ENCODE measurements at places on chromosomes 6 and 20.

DNA sequence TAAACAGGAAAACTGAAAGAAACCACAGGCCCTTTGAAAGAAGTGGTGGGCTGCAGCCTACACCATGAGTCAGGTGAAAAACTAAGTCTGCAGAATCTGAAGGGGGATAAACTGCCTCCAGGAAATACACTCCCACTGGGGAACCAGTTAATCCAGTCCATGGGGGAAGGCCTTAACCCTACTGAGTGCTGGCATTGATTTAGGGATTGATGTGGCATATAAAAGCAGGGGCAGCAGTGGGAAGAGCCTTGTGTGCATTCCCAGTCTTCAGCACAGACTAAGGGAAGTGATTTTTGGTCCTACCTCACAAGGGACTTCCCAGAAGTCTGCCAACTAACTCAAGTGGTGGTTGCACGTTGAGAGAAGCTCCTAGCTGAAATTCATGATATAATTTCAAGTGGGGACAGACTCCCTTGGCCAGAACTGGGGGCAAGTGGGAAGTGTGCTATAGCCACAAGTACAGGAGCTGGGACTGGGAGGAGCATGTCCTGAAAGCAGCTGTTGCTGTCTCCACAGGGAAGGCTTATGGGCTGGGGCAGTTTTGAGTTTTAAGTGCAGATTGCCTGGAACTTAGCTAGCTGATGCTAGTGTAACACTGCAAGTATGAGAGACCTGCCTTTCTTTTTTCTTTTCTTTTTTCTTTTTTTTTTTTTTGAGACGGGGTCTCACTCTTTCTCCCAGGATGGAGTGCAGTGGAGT lies 31.2 kb downstream of the CITED2 start:
- DNase-seq: no peak

DNA sequence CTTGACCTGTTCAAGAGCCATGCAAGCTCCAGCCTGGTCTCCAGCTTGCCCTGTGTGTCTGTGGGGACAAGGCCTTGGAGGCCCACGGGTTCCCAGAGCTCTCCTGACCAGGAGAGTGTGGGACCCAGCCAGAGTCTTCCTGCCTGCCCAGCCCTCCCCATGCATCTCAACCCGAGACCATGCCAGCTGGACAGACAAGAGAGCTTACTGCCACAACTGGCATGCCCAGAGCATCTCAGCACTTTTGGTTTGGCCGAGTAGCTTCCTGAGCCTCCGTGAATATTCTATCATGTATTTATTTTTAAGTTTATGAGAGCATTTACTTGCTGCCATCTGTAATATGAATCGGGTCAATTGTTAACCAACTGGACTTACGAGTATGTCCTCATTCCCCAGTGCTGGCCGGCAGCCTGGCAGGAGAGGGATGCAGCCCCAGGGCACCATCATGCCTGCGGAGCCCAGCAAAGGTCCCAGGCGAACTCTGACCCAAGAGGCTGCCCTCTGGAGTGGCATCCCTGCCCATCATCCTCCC lies 14.9 kb downstream of the IP6K3 start:
- DNase-seq: no peak

DNA sequence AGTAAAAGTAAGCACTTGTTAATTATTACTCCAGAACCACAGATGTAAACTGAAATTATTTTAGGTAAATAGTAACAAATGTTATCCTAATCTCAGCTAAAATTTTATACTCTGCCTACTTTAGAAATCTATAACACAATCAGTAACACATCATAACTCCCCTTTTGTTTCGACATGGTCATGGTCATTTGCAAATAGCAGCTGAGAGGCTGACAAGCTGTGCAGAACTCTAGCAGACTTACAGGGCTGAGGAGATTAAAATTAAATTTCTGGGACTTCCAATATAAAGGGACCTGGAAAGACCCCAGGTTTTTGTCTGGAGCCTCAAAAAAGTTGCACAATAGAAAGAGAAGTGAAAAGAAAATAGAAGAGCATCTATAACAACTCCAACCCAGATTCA lies 88.8 kb downstream of the PRL start:
- DNase-seq: no peak

DNA sequence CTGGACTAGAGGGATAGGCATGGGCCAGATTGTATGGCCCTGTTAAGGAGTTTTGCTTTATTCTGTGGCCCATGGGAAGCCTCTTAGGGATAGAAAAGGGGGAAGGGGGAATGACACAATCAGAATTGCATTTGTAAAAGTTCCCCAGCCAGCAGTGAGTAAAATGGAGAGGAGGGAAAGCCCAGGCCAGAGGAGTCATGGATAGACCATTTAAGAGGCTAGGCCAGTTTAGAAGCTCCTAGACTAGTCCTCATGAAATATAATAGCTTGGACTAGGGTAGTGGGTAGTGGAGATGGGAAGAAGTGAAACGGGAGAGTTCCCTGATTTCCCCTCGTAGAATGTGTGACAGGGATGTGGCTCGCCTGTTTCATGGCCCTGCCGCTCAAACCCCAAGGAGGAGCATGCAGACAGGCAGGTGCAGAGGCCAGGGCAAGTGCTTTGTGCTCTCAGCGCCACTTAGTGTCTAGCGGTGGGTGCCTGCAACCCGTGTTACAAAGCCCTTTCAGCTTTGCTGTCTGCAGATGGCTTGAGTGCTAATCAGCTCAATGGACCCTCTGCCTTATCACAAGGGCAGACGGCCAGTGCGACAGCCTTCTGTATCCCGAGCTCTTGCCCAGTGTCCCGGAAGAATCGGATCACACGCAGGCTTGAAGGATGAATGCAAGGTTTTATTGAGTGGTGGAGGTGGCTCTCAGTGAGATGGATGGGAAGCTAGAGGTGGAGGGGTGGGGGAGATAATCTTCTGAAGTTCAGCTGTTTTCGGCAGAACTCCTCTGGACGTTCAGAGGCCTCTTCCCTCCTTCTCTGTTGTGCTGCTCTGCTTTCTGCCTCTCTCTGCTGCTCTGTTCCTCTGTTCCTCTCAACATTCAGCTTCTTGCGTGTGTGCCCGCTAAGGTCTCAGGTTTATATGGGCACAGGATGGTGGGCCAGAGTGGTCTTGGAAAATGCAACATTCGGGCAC lies 141.1 kb downstream of the CEP57L1 start:
- DNase-seq: no peak

GRCh38 chr6:119895626-119896025 lies 546.1 kb upstream of the MAN1A1 start:
- DNase-seq: no peak

- no peak for DNase-seq
Observed at GRCh38 chr20:61924858-61925554, 140.7 kb downstream of the TAF4 start.

DNA sequence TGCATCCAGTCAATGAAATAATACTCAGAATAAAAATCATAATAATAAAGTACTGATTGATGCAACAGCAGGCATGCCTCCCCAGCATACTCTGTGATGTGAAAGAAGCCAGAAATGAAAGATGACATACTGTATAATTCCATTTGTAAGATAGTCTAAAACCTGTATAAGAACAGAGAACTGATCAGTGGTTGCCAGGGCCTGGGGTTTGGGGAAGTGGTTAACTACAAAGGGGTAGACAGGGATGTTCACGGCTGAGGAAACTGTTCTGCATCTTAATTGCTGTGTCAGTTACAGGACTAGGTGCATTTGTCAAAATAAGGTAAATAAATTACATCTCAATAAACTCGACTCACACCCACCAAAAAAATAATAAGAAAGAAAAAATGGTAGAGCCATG lies 81.3 kb upstream of the BMP2 start:
- no peak for DNase-seq

DNA sequence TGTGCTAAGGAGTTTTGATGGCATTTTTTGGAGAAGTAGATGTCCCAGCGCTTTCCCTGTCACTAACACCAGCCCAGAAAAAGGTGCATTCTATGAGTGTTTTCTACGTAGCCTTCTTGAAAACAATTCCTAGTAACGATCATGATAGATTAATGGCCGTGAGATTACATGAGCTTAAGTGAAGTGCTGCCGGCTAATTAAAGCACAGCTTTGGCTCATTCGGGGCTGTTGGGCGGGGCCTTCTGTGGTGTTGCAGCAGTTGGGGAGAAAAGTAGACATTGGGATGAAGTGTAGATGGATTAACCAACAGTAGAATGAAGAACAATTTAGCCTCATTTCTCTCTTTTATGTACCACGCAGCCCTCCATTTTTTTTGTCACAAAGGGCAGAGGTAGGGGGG lies 20.8 kb upstream of the TRAF3IP2 start:
- peak; percentile 77 for DNase-seq

GRCh38 chr6:19798362-19798761 lies 38.8 kb upstream of the ID4 start:
- no peak for DNase-seq

DNA sequence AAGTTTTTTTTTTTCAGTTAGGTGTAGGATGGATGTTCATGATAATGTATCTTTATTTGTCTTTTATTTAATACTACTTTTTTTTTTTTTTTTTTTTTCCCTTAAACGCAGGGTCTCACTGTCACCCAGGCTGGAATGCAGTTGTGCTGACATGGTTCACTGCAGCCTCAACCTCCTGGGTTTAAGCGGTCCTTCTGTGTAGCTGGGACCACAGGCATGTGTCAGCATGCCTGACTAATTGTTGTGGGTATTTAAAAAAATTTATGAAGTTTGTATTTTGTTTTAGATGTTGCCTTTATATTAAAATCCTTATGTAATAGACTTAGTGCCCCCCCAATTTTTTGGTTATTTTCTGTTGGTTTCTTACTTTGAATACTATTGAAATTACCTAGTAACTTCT lies 42.6 kb downstream of the NCOA3 start:
- peak; percentile 11 for DNase-seq

DNA sequence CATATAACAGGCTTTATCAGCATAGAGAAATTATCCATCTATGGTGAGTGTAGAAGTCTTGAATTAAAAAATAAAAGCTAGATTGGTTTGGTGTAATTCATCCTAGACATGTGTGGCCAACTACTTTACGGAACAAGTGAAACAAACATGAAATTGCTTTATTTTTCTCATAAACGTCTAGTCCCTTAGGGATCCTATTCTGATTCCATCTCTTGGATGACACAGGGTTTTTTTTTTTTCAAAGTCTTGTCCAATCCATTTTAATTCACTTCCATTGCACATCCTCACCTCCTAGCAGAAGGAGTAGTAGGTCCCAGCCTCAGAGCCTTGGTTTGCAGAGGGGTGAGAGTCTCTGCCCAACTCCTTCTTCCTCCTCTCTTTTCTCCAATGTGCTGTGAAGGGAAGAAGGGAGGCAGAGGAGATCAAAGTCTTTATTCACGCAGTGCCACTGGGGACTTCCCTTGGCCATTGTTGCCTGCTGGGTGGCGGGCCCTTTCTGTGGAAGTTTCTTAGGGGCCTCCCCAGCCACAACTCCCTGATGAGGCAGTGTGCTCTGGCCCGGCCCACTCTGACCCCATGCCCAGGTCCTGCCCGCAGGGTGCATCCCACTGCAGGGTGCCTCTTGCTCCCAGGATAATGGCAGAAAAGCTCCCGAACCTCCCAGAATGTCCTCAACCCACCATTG lies 104.4 kb upstream of the SNX9 start:
- DNase-seq: no peak

- DNase-seq: no peak
Observed at GRCh38 chr20:57627339-57627738, 7.1 kb upstream of the ZBP1 start.

- DNase-seq: no peak
Observed at GRCh38 chr6:36634317-36635108, 40.4 kb downstream of the SRSF3 start.

DNA sequence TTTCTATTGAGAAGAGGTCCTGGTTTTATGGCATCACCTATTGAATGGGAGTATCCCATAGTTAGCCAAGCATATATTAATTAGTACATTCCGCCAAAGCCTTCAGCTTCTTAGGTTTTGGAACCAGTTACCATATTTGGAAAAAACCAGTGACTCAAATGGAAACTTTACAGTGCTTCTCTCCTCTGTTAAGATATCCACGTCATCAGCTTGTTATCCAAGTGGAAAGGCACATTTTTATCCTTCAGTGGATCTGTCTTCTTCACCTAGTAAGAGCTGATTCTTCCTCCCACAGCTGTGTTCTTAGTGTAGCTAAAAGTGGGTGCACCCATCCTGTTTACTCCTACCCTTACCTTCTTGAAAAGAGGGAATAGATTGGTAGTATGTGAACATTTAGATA lies 34.5 kb downstream of the TPD52L1 start:
- no peak for DNase-seq

GRCh38 chr20:11448554-11448953 lies 469.1 kb upstream of the BTBD3 start:
- DNase-seq: no peak

DNA sequence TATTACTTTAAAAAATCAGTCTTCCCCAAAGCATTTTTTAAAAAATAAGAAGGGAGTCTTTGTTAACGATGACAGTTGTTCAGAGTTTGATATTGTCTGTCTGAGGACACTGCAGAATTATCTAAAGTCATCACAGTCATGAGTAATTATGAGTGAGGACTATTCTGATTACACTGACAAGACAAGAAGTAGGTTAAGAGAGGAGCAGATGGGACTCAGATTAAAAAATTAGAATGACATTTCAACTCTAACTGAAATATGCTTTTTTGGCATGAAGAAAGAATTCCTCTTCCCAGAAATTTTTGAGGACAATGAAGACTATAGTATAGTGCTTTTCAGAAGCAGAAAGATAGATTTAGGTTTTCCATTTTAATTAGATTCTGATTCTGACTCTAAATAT lies 456.5 kb downstream of the EPHA7 start:
- no peak for DNase-seq

- DNase-seq: no peak
Observed at GRCh38 chr6:6005051-6006005, 1.4 kb downstream of the NRN1 start.

DNA sequence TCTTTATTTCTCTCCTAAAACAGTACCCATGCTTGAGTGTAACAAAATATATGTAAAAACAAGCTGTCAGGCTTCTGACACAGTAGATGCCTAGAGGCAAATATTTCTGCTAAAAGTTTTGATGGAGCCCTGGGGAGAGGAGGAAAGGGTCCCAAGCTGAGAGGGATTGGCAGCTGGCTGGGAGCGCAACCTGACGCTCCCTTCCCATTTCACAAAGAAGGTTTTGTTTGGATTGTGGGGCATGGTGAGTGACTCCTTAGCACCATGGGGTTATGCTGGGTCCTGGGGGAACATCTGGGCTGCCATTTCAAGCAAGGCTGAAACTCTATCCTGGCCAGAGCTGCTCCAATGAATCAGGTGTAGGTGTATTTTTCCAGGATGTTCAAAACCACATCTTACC lies 720.5 kb downstream of the MAFB start:
- no peak for DNase-seq

GRCh38 chr20:53921443-53921973 lies 148.9 kb downstream of the BCAS1 start:
- DNase-seq: no peak

GRCh38 chr6:3007571-3007970 lies 7.9 kb downstream of the NQO2 start:
- DNase-seq: no peak

- no peak for DNase-seq
Observed at GRCh38 chr6:116277124-116277523, 2.6 kb downstream of the TSPYL1 start.

GRCh38 chr6:41774841-41775240 lies 4.9 kb downstream of the FRS3 start:
- no peak for DNase-seq

DNA sequence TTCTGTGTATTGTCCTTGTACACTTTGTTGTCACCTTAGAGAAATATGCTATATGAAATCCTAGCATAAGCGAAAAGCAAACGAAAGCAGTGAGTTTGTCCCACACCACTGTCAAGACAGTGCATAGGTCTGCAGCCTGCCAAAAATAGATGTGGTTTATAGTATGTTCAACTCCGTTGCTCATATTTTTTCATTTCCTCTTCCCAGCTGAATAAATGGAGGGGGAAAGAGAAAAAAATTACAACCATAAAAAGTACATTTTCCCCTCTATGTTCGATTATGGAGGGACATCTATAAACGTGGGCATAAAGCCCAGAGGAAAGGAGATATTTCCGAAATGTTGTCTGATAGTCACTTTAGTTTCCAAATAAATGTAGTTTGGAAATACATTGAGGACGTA lies 25.8 kb downstream of the PRL start:
- no peak for DNase-seq

All from NCI-H1105 treated with DMSO at 0.1 percent for 48 hours (cell line).